ENCODE measurements at places on chromosomes 1 and 21.

- DNase-seq = no peak
Observed at GRCh38 chr1:230797942-230798365, 50.8 kb downstream of the CAPN9 start.

DNA sequence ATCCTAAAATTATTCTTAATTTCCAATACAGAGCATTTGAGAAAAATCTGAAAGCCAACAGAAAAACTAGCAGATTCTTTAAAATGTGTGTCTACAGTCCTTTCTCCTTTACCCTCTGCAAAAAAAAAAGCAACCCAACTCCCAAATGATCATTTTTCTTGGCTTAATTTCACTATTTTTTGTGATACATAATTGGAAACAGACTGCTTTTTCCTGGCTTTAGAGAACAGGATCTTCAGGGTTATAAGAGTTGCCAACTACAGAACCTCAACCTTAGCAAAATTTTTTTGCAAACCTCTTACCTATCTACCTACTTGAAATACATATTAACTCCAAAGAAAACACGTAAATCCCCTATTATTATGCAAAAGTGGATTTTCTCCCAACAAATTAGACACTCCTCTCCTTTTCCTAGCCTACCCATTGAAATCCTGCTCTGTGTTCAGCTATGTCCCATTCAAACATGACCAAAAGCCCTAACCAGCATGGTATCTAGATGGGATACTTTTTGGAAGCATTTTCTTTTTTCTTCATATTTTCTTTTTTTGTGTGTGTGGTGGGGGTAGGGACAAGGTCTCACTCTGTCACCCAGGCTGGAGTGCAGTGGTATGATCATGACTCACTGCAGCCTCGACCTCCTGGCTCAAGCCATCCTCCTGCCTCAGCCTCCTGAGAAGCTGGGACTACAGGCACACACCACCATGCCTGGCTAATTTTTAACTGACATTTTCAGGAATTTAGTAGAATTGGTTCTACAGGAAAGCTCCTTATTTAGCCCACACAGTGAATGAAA lies 9.0 kb downstream of the TGFBR3 start:
- no peak for DNase-seq

DNA sequence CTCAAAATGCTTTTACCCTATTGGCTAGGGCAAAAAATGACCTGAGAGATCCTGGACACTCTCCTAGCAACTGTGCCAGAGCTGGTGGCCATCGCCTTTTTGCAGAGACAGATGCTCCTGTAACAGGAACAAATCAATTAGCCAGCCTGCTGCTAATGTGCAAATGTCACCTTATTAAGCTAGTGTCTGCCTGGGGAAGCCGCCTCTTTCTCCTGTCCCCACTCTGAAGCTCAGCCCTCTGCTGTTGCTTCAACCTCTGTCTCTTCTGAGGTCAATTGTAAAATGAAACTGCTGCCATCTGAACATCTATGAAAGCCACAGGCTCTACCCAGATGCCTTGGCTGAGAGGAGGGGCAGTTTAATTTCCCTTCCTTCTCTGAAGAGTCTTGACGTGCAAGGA lies 85.5 kb upstream of the CACNA1E start:
- DNase-seq = no peak

DNA sequence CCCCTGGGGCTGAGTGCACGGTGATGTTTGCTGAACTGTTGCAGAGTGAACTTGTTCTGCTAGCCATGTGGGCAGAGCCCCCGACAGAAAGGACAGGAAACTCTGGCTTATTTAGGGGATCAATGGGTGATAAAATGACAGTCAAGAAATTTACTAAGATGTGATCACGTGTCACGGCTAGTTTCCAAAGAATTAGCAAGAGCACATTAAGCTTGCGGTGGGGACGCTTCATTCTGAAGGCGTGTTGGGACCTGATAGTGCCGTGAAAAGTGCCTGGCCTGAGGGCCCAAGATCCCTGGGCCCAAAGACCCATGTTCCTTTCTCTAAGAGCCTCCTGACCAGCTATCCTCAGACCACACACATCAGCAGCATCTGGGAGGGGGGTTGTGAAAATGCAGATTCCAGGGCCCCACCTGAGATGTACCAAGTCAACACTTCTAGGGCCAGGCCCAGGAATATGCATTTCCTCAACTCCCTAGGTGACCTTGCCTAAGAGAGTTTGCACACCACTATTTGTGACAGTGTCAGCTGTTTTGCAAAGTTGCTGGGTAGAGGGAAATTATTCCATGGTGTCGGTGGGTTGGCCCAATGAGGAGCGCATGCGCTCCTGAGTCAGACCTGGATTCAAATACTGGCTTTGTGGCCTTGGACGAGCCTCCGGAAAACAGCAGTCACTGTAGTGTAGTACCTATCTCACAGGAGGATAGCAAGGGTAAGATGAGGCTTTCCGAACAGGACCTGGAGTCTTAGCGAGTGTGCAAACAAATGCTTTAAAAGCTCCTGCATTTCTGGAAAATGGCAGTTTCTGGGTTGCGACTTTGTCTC lies 77.5 kb downstream of the SPSB1 start:
- DNase-seq = no peak

- no peak for DNase-seq
Observed at GRCh38 chr1:27144049-27144748, 10.7 kb downstream of the SLC9A1 start.

DNA sequence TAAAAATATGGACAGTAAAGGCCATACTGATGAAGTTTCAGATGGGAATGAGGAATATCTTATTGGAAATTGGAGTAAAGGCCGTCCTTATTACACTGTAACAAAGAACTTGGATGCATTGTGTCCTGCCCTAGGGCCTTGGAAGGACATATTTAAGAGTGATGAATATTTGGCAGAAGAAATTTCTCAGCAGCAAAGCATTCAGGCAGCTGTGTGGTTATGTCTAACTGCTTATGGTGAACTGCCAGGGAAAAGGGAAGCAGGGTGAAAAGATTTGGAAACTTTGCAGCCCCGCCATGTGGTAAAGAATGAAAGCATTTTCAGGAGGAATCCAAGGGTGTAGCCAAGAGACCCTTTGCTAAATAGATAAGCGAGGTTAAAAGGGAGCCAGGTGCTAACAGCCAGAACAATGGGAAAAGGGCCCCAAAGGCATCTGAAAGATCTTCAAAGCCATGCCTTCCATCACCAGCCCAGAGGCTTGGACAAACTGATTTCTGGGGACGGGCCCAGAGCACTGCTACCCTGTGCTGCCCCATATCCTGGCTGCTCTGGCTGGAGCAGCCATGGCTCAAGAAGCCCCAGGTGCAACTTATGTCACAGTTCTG lies 200.0 kb downstream of the PTPRU start:
- no peak for DNase-seq

- no peak for DNase-seq
Observed at GRCh38 chr1:246629976-246630375, 63.7 kb downstream of the CNST start.

GRCh38 chr1:178713259-178713658 lies 11.8 kb upstream of the RALGPS2 start:
- DNase-seq = no peak

- no peak for DNase-seq
Observed at GRCh38 chr21:45973475-45974072, 8.0 kb upstream of the COL6A1 start.

DNA sequence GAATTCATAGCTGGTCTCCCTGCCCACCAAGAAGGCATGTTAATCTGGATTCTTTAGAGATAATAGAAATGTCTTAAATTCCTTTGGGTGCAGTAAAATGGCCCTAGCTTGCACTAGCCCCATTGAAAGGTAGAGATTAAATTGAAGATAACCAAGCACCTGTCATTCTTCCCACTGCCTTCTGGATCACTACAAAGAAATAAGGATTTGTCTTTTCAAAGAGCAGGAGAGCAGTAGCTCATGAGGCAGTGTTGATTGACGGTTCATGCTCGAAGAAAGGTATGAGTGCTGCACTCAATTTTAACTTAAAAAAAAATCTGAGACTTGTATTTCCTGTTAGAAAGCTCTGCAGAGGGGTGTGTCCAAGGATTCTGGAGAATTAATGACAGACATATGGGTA lies 74.9 kb upstream of the F3 start:
- no peak for DNase-seq

DNA sequence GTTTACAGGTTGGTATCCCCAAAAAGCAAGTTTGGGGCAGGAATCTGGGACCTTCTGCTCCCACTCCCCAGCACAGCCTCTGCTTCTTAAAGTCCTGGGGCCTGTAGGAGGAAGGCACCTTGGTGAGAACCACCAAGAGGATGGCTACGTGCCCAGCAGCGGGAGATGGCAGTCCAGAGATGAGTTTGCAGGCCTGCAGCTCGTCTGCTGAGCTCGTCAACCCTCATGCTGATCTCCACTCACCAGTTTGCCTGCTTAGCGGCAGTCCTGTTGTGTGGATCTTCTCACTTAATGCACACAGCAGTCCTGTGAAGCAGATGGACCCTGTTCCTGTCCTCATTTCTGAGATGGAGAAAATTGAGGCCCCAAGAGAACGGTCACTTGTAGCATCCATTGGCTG lies 160.5 kb downstream of the DYRK1A start:
- DNase-seq = no peak

DNA sequence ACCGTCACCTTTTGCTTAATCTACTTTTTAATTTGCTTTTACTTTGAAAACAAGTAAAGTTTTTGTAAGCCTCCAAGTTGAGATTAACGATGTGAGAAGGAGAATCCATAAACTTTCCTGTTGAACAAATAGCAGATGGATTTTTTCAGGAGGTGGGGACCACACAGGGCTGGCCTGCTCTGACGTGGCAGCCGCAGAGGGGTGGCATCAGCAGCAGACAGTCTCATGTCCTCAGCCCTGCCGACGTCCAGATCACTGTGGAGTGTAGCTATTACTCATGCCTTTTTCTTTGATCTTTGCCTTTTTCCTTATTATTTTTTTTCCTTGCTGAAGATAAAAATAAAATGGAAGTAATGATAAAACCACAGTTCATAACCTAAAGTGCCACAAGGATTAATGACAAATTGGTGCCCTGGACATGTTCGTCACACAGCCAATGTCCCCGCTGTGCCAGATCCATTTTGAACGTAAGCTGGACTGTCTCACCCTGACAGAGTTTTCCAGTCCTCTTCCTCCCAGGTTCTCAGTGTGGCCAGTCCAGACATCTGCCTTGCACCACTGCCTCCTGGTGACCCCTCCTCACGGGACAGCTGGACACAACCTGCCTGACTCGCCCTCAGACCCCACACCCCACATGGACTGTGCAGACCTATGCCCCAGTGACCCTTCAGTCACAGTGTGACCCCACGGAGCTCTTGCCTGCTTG lies 15.4 kb upstream of the ZBTB21 start:
- DNase-seq = no peak

- DNase-seq = no peak
Observed at GRCh38 chr1:236492378-236492777, 31.4 kb upstream of the LGALS8 start.

GRCh38 chr1:237931581-237931980 lies 40.9 kb upstream of the ZP4 start:
- no peak for DNase-seq

DNA sequence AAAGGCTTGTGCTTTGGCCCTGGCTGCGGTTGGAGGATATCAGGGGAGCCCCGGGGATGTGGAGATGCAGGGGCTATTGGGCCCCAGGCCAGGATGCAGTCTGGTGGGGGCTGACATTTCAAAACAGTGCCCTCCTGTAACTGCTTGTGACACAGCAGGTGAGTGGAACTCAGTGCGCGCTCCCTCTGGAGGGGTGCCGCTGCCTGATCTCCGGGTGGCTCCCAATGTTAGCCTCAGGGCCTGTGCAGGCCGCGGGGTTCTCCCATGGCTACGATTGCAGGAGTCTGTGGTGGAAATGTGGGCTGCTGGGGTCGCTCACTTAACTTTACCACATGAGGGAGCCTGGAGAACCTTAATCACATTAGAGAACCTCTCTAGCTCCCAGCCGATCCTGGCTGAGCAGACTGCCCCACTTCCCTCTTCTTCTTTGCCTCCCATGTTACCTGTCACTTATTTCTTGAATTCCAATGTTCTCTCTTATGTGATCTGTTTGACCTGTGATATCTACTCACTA lies 163.2 kb downstream of the FMN2 start:
- DNase-seq = no peak

DNA sequence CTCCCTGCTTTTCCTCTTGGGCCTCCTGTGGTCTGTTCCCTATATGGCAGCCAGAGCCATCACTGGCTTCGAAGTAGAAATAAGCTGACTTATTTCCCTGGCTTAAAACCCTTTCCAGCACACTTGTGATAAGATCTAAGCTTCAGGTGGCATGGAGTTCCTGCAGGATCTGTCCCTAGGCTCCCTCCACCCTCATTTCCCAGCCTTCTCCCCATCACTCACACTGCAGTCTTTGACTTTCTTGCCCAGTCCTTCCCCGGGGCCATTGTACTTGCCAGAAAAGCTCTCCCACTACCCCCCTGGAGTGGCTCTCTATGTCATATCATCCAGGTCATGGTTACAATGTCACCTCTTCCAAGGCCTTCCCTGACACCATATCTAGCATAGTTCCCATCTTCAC lies 55.8 kb downstream of the KCNJ6 start:
- no peak for DNase-seq

DNA sequence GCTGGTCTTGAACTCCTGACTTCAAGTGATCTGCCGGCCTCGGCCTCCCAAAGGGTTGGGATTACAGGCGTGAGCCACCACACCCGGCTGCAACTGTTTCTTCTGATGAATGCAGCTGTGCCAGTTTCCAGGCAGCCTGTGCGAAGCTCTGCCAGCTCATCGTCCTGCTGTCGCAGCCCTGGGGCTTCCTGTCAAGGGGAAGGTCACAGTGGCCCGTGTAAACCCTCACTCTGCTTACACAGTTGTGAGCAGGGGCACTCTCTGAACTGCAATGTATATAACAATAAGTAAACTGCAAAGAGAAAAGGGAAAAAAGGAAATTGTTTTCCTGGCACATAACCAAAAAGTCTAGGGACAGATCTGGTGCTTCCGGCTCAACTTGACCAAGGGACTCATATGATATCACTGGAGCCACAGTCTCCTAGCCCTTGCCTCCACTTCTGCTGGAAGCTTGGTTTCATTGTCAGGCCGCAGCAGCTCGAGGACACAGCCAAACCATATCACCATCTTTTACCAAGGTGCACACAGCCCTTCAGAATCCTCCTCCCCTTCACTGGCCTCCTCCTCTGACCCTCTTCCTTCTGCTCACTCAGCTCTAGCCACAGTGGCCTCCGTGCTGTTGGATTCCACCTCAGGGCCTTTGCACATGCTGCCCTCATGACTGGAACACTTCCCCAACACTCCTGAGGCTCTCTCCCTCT lies 22.8 kb upstream of the LBR start:
- DNase-seq = no peak

GRCh38 chr1:30842697-30843354 lies 65.7 kb downstream of the SDC3 start:
- DNase-seq = no peak

Data from NCI-H1436 treated with DMSO at 0.1 percent for 48 hours (cell line).